Smooth muscle cell of the brain vasculature (primary cell): ENCODE measurements at places on chromosomes 3 and 15.

DNA sequence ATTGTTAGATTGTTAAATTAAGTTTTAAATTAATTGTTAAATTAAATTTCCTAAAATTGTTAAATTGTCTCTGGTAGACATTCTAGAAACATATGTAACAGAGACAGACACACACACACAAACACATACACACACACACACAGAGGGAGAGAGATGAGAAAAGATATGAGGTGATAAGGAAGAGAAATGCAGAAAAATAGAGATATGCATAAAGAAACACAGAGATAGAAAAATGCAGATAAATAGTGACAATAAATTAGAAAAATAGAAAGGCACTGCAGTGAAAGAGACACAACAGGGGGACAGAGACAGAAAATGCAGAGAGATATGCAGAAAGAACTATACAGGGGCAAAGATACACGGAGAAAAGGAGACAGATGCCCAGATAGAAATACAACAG, 25.1 kb upstream of the GOLGA8B start:
- DNase-seq, result no peak

- no peak for DNase-seq
These were observed 72.8 kb upstream of the RARB start for GRCh38 chr3:25355034-25355885.

DNA sequence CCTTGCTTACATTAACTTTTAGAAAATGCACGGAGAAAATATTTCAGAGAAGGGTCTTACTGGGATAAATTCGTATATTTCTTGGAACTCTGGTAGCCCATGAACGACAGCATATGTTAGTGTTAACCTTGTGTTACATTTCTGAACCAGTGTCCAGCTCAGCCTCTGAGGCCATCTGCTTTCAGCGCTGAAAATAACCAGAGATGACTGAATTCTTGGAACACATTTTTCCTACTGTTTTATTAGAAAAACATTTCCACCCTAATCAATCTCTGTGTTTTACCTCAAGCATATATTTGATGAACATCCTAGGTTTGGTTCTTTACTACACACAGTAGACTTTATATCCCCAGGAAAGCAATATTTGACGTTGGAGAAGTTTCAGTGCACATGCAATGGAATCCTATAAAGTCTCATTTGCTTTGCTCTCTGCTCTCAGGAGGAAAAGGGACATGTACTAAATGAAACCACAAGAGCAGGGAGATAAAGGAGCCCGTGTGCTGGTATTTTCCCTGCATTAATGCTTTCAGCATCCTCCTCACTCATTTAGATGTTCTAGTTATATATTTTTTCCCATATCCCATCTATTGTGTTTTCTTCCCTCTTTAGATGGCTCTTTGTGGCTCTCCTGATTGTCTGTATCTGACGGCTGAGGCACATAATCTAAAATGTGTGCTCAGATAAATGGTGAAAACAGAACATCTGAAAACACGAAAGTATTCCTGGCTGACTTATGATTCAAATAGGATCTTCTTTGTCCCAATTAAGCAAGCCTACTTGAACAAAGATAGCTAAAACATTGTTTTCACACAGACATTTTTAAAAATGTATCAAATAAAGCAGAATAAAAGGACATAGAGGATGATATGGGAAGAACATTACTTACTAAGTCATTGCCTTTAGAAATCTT, 151.7 kb upstream of the KCNMB2 start:
- no peak for DNase-seq

- no peak for DNase-seq
These were observed 981.9 kb downstream of the FHIT start for GRCh38 chr3:60269377-60269776.

- peak; percentile 76 for DNase-seq
These were observed 10.9 kb downstream of the SMAD3 start for GRCh38 chr15:67076147-67076843.

DNA sequence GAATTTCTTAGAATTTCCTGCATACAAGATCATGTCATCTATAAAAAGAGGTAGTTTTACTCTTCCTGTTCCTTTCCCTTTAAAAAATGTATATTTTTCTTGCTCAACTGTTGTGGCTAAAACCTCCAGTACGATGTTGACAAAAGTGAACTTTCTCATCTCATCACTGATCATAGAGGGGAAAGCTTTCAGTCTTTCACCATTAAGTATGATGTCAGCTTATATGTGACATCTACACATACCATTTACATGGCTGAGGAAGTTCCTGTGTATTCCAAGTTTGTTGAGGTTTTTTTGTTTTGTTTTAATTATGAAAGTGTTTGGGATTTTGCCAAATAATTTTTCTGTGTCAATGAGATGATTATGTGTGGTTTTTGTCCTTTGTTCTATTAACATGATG, 173.6 kb downstream of the PLD1 start:
- no peak for DNase-seq

GRCh38 chr3:197335428-197336132, 37.2 kb upstream of the DLG1 start:
- DNase-seq, result no peak

- no peak for DNase-seq
These were observed 49.6 kb downstream of the PCSK6 start for GRCh38 chr15:101439920-101440319.

GRCh38 chr3:126365351-126366277, 8.4 kb upstream of the KLF15 start:
- no peak for DNase-seq

DNA sequence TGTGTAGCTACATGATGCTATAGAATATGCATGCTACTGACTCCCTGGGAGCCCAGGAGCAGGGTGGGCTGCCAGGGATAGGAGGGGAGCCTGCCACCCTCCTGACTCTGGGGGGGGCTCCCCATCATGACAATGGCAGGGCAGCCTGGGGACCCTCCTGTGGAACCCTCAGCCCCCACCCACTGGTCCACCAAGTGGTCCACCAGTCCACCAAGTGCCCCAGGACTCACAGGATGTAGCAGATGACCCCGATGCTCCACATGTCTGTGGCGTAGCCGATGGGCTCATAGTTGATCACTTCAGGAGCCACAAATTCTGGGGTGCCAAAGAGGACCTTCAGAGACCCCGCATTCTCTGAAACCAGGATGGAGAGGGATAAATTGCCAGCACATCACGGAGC, 53.0 kb upstream of the HACD2 start:
- no peak for DNase-seq

DNA sequence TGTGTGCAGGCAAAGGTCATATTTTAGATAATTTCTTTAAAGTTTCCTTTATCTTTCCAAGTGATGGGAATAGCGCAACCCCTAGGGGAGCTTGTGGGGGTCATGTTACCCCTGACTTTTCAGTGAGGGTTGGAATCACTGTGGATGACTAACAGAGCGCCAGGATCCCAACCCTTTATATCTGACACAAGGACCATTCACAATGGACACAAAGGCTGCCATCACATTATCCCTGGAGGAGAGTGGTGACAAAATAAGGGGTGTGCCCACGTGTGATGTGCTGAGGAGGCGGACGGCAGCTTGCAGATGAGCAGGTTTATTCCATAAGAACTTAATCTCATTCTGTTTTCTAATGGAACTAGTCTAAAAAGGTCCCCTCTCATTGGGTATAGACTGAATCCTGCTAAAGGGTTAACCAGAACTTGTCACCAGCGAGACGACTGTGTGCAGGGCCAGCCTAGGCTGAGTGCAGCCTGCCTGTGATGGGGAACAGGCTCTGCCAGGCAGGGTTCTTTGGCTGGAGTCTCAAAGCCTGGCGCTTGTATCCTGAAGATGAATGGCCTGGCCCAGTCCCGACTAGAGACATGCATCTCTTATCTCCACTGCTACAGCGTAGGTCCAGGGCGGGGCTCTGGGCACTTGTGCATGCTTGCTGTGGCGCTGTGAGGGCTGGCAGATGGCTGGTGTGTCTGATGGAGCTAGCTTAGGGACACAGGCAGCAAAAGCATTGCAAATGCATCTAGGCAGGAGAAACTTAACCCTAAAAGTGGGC, 50.2 kb downstream of the CHDH start:
- DNase-seq, result no peak

GRCh38 chr15:37619358-37620042, 314.9 kb upstream of the TMCO5A start:
- DNase-seq, result no peak

- DNase-seq, result no peak
These were observed 334.8 kb downstream of the PLCL2 start for GRCh38 chr3:17219593-17219992.

- DNase-seq, result no peak
These were observed 455.9 kb upstream of the NR2F2 start for GRCh38 chr15:95874637-95875036.

GRCh38 chr3:114217266-114217665, 20.1 kb downstream of the ZNF80 start:
- DNase-seq, result no peak

GRCh38 chr3:176690083-176690869, 507.0 kb downstream of the TBL1XR1 start:
- DNase-seq, result no peak

DNA sequence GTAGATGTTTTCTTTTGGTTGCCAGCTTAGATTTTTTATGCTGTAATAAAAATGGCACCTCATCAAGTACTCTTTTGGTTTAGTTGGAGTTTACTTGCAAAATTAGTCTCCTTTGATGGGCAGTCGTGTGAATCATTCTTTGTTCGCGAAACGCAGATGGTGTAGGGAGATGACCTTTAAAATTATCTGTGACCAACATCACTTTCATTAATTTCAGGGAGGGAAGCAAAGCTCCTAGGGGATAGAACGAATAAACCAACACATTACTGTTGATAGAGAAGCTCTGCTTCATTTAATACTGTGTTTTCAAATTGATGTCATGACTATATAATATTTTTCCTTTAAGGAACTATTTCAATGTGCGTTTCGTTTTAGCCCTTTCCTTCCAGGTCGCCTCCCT, 67.4 kb downstream of the USP13 start:
- no peak for DNase-seq

GRCh38 chr15:76433798-76434400, 97.3 kb downstream of the ISL2 start:
- no peak for DNase-seq

DNA sequence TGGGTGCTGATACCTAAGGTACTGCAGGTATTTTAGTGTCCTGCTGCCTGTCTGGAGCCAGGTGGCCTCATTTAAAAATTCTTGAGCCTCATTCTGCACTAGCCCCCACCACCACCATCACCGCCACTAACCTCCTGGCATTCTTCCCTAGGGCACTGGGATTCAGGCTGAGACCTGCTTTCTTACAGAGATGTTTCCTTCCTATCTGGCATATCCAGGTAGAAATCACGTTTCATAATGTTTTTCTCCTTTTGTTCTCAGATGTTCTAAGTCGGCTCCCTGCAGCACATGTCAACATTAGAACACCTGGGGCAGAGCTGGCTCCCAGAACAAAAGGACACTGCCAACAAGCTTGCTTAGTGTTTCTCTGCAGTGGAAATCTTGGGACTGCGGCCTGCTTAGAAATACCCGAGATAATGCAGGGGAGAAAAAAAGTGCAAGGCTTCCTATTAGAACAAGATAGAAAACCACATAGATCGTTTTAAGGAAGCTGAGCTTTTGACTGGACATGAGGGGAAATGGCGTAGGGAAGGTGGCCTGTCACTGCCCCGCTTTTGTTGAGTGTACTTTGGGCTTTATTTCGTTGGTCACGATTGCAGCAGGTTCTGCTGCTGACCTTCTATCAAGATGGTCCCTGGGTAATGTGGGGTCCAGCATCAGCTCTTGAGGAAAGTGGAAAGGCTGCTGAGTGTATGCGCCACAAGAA, 59.6 kb upstream of the PPARG start:
- DNase-seq, result no peak

GRCh38 chr3:115062412-115062956, 84.6 kb downstream of the ZBTB20 start:
- no peak for DNase-seq

GRCh38 chr3:24352893-24353553, 141.6 kb downstream of the THRB start:
- DNase-seq, result no peak

GRCh38 chr3:53478921-53479664, 15.3 kb upstream of the CACNA1D start:
- no peak for DNase-seq

GRCh38 chr3:195893516-195893915, 14.8 kb downstream of the TNK2 start:
- DNase-seq, result no peak

DNA sequence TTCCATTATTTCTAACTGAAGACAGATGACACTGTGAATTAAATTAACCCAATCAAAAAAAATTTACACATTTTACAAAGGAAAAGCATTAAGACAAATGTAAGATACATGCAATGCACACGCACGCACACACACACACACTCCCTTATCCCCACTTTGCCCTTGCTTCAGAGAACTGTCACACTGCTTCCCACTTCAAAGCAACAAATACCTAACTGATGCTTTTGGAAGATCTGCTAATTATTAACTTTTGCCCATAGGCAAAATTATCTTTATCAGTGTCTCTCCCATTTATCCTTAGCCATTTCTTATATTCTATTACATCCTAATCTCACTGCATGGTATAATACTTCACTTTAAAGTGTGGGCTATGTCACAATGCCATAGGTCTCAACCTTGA, 60.3 kb downstream of the SETD2 start:
- DNase-seq, result no peak

DNA sequence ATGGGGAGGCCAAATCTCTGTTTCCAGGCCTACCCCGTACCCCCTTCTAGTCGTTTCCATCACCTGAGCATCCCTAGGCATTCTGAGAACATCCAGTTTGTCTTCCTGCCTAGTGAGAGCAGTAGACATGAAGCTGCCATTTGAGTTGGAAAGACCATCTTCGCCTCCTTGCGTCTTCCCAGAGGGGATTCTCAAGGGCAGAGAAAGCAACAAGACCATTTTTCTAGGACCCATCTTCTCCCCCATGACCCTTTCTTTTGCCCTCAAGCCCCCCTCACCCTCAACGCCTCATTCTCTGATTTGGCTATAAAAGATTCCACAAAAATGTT, 148.7 kb upstream of the BHLHE40 start:
- no peak for DNase-seq

DNA sequence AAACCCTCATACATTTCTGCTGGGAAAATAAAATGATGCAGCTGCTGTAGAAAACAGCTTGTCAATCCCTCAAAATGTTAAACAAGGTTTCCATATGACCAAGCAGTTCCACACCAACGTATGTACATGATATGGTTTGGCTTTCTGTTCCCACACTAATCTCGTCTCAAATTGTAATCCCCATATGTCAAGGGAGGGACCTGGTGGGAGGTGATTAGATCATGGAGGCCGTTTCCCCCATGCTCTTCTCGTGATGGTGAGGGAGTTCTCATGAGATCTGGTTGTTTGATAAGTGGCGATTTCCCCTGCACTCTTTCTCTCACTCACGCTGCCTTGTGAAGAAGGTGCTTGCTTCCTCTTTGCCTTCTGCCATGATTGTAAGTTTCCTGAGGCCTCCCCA, 100.6 kb upstream of the SLC24A5 start:
- DNase-seq, result no peak
